ENCODE measurements at places on chromosomes 1 and 21.

DNA sequence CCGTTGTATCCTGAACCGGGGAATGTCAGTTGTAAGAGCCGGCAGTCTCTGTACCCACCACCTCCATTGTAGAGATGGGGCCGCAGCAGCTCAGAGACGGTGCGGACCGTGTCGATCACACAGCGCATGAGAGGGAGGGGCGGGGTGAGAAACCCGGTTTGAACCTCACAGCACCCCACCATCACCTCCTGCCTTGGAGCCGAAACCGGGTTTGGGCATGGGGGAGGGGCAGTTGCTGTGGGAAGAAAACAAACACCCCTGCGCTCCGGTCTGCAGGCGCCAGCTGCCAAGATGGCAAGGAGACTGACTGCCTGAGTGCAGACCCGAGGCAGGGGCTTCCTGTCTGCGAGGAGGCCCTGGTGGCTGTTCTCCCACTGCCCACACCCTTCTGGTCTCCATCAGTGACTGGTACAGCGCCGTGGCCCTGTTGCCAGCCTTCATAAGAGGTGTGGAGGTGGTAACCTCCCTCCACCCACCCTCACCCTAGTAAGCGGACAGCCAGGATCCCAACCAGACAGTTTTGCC, 69.2 kb upstream of the SSBP3 start:
- no peak for DNase-seq

DNA sequence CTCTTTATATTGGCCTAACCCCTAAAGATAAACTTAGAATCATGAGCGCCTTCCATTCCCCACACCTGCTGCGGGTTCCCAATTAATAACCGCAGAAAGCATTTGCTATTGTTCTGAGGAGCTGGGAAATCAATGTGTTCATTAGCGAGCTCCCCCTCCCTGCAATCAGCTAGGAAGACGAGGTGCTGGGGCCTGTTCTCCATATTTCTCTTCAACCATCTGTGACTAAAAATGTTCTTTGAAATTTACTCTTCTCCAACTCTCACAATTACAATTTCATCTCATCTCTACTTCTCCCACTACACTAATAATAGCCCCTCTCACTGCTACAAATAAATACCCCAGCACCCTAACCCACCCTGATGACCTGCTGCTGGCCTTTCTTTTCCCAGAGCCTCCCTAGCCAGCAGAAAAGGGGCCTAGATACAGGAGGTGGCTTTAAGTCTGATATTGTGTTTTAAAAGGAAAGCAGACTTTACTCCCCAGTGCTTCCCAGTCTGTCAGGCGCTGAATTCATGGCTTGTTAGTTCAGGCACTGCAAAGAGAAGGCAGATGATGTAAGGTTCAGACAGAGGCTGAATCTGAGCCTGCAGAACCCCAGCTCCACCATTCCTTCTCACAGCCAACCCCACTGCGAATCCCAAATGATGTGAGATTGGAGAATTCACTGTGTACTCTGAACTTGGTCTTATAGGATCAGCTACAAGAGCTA, 477.5 kb upstream of the DAB1 start:
- no peak for DNase-seq

GRCh38 chr1:27563591-27564471, 40.1 kb downstream of the AHDC1 start:
- no peak for DNase-seq

DNA sequence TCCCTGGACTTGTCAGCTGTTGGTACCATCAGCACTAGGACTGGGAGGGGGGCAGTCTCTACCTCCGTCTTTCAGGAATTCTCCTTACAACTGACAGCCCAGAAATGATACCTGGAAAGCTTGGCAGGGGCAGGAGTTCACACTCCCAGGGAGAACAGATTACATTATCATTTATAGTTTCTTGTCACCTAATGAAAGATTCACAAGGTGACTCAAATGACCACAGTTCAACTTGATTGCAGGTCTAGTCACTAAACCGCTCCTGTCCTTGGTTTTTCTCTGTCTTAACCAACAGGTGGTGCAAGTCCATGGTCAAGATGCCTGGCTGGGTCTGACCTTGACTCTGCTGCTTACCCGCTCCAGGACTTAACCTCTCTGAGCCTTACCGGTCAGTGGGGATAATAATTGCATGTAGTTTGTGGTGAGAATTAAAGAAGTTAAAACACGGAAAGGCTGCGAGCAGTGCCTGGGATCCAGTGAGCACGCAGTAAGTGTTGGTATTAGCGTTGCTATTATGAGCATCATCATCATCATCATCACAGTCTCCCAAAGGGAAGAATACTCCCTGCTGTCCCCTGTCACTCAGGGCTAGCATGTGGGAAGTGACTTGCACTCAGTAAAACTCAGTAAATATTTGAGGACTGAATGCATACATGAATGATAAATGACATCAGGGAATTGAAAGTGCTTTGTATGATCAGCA, 125.3 kb upstream of the CD34 start:
- DNase-seq = no peak

- DNase-seq = no peak
Measured at GRCh38 chr21:38264571-38264970, 7.8 kb downstream of the KCNJ15 start.

DNA sequence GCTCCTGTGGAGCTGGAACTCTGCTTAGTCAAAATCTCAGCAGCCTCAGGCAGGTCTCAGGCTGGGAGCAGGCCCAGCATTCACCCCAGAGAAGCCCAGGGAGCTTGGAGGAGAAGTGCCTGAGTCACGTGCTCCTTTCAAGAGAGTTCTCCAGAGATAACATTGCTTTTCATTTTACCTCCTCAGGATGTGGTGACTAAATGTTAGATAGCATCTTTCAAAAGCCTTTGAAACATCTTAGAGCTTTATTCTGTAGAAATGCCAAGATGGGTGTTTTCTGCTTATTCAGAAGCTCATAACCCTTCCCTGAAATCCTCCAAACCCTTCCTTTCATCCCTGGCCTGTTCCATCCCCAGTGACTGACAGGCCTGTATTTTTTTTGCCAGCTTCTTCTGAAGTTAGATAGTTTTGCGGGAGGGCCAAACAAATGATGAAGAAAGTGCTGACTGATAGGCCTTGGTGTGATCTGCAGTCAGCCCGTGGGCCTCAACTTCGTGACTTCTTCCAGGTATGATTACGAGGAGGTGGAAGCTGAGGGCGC, 58.0 kb downstream of the PGM1 start:
- DNase-seq = no peak

GRCh38 chr1:181160322-181160721, 71.8 kb downstream of the IER5 start:
- DNase-seq = no peak

GRCh38 chr1:206739411-206740076, 31.0 kb upstream of the IL19 start:
- no peak for DNase-seq

DNA sequence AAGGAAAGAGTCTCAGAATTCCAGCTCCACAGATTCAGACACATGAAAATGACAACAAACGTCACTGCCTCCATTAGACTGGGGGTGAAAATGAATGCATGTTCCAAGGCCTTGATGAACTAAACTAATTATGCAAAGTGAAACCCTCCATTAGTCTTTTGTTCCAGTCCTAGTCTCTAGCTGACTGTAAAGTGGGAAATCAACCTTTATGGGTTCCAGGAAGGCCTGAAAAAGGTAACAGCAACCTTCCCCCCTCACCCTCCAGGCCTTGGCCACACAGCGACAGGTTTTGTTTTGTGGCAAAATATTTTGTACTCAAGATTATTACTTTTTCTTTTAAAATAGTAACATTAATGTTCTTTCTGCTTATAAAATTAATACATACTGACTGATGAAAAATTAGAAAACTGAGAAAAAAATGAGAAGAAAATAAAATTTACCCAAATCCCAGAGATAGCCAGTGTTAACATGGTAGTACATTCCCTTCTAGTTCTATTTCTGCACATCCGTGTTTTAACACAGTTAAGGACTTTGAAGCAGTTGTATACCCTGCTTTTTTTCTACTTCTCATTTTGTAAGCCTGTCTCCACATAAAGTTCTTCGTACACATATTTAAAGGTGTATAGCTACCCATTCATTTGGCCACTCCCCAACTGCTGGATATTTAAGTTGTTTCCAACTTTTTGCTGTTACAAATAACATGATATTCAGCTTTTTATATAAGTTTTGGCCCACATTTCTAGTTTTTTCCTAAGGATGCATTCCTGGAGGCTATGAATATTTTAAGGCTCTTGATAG, 60.9 kb downstream of the CD2 start:
- DNase-seq = no peak

GRCh38 chr1:219266524-219266923, 92.8 kb downstream of the LYPLAL1 start:
- no peak for DNase-seq

GRCh38 chr1:151803164-151803563, 2.1 kb downstream of the LINGO4 start:
- DNase-seq = no peak

GRCh38 chr1:17494114-17494729, 45.3 kb upstream of the ARHGEF10L start:
- peak; percentile 30 for DNase-seq

- DNase-seq = no peak
Measured at GRCh38 chr1:101410048-101410878, 173.4 kb downstream of the S1PR1 start.

DNA sequence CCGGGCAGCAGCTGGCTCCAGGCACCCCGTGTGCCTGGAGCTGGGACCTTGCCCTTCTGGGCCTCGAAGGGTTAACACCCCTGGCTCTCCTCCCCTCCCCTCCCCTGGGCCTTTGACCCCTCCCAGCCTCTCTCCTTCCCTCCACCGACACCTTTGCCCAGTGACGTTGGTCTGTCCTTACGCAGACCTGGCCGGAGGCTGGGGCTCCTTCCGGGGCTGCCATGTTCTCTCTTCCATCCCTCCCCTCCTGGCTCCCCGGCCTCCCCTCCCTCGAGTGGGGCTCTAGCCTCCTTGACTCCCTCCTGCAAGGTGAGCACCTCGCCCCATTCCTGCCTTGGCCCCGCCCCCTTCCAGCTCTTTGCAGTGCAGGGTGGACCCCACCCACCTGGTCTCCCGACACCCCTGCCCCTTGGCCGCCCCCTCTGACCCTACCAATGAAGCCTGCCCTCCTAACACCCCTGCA, at the start of gene TMEM82:
Gene TMEM82, plus strand, starts transcription at position 161 of the 463 bp plus-strand sequence. Its CDS starts 61 bp downstream, at position 222.
- DNase-seq = no peak

DNA sequence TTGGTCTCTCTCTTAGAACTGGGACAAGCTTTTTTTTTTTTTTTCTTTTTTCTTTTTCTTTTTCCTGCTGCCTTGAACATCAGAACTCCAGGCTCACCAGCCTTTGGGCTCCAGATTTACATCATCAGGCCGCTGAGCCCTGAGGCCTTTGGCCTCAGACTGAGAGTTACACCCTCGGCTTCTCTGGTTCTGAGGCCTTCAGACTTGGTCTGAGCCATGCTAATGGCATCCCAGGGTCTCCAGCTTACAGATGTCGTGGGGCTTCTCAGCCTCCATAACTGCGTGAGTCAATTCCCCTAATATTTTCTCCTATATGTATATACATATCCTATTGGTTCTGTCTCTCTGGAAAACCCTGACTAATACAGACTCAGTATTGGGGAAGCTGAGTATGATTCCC, 36.5 kb upstream of the RC3H1 start:
- no peak for DNase-seq

DNA sequence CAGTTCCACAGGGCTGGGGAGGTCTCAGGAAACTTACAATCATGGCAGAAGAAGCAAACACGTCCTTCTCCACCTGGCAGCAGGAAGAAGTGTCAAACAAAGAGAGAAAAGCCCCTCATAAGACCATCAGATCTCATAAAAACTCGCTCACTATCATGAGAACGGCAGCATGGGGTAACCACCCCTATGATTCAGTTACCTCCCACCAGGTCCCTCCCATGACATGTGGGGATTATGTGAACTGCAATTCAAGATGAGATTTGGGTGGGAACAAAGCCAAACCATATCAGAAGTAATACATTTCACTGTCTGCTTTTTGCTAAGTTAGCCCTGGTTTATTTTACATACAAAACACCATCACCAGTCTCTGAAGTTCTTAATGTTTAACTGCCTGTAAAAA, 68.5 kb downstream of the RBM11 start:
- no peak for DNase-seq

- DNase-seq = no peak
Measured at GRCh38 chr1:58769809-58770320, 14.0 kb downstream of the JUN start.

GRCh38 chr1:176843352-176844297, 320.9 kb downstream of the ASTN1 start:
- DNase-seq = no peak

- DNase-seq = no peak
Measured at GRCh38 chr1:239263801-239264200, 122.6 kb upstream of the CHRM3 start.

GRCh38 chr1:170836141-170836540, 99.2 kb upstream of the MROH9 start:
- no peak for DNase-seq

DNA sequence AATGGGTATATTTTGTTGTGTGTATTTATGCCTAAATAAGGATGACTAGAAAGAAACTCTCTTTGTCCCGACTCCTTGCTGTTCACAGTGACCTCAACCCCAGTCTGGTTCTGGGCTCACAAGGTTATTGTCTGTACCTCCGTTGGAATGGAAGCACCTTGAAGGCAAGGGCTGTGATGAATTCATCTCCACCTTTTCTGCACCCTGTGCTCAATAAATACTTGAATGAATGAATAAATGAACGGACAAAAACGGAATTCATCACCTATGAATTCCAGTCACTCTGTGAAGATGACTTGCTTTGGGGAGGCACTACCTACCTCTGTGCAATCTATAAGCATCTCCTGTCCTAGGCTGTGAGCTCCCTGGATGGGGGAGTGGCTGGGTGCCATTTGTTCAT, 39.3 kb downstream of the HSPG2 start:
- no peak for DNase-seq

GRCh38 chr21:29708401-29708800, 231.4 kb downstream of the GRIK1 start:
- no peak for DNase-seq

- DNase-seq = peak; percentile 10
Measured at GRCh38 chr1:164515711-164516331, 43.2 kb upstream of the PBX1 start.

DNA sequence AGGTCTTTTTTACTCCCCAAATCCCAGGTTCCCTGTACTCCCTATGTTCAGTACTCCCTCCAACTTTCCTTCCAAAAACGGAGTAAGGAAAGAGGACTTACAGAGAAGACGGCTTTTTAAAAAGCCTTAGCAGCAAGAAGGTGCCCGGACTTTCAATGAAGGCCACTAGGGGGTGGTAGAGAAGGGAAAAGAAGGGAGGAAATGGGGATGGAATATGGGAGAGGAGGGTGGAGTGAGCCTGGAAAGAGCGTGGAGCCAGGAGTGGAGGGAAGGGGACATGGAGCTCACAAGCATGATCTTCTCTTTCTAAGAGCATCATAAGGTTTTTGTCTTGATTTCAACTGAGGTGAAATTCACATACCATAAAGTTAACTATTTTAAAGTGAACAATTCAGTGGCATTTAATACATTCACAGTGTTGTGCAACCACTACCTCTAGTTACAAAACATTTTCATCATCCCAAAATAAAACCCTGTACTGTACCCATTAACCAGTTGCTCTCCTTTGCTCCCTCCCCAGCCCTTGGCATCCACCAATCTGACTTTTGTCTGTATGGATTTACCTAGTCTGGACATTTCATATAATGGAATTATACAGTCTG, 129.9 kb downstream of the ZNF281 start:
- no peak for DNase-seq
